Ecto neural progenitor cell (in vitro differentiated cells): ENCODE measurements at places on chromosomes 6 and 20.

DNA sequence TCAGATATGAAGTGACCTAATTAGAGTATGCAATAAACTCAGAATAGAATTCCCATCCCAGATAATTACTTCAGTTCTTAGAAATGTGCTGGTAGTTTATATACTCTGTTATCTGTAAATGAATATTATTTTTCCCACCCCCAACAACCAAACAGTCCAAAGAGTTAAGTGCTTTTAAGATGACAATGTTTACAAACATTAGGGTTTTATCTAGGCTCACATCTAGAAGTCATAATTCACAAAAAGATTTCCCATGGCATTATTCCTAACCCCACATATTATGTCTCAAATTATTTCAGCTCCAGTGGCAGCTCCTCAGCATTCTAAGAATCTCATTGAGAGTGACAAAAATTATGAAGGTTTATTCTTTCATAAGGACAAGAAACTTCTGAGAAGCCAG, 120.9 kb downstream of the TASP1 start:
- no peak for DNase-seq

DNA sequence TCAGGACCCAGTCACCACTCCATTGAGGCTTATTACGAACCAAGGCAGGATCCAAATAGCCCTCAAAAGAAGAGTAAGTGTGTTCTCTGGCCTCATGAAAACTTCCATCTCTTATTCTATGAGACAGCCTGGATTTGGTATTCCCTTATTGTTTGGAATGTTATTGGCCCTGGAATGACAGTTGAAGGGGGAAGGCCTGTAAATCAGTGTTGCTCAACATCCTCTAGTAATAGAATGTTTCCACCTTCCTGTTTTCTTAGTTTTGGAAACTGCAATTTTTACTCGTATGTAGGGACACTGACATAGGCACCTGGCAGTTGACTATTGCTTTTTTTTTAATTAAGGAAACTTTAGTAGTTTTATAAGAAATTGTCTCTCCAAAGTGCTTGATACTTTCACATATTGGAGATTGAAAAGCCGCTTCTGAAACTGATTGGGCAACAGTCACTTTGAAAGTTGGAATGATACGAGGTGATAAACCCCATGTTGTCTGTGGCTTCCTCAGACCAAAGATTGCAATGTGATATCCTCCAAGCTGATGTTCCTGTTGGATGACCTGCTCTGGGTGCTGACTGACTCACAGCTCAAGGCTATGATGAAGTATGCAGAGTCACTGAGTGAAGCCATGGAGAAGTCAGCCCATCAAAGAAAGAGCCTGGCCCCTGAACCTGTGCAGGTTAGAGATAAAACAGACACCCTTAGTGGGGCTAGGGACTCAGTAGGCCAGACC, 43.1 kb downstream of the BLTP3A start:
- DNase-seq: no peak

GRCh38 chr6:163355426-163355991, 59.0 kb upstream of the QKI start:
- no peak for DNase-seq

- peak; percentile 57 for DNase-seq
Observed at GRCh38 chr20:38722683-38723016, 1.6 kb upstream of the SLC32A1 start.

GRCh38 chr20:24980291-24981053, 12.1 kb downstream of the APMAP start:
- DNase-seq: peak; percentile 29

DNA sequence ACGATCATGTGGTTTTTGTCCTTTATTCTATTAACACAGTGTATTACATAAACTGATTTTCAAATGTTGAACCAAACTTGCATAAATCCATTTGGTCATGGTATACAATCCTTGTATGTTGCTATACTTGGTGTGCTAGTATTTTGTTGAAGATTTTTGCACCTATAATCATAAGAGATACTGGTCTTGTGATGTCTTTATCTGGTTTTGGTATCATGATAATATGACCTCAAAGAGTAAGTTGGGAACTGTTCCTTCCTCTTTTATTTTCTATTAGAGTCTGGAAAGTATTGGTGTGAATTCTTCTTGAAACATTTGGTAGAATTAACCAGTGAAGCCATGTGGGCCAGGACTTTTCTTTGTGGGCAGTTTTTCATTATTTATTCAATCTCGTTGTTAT, 65.3 kb downstream of the TRPC4AP start:
- no peak for DNase-seq

- no peak for DNase-seq
Observed at GRCh38 chr6:159739341-159739740, 12.0 kb downstream of the WTAP start.

DNA sequence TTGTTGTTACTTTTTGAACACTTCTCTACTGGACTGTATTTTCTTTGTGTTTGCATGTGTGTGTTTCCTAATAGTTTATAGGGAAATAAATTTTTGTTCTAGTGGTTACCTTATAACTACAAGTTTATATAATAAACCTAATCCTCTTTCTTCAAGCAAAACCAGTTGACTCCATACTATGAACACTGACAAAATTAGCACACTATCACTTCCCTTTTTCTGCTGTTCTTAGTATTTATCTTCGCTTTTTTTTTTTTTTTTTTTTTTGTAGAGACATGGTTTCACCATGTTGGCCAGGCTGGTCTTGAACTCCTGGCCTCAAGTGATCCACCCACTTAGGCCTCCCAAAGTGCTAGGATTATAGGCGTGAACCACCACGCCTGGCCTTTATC, 25.0 kb upstream of the C6orf62 start:
- no peak for DNase-seq

DNA sequence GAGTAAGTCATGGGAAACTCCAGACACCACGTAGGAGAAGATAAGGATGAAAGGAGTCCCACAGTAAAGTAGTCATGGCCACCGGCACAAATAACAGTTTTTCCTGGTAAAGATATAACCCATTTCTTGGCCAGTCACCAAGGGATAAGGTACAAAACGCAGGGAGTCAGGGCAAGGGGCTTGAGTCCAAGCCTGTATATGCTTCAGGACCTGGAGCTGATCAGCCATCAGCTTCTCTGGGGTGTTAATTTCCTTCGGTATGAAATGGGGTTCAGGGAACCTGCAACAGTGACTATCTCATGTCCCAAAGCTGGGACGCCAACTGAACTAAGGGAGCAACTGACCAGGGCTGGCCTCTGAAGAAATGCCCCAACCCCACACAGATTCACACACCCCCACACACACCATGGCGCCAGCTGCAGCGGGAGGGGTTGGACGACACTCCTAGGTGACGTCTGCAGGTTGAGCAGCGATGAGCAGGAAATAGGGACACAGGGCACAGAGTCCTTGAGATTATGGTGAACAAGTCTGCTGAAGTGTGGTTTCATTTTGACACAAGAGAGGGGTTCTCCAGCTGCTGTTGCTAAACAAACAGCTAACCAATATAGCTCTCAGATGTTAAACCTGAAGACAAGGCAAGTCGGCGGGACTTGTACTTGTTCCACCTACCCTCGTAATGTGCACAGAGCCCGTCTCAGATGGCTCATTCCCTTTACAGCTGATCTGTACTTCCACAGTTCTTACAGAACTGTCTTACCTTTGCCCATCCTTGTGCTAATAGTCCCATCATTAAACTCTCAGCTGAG, 7.4 kb upstream of the ADTRP start:
- DNase-seq: no peak

DNA sequence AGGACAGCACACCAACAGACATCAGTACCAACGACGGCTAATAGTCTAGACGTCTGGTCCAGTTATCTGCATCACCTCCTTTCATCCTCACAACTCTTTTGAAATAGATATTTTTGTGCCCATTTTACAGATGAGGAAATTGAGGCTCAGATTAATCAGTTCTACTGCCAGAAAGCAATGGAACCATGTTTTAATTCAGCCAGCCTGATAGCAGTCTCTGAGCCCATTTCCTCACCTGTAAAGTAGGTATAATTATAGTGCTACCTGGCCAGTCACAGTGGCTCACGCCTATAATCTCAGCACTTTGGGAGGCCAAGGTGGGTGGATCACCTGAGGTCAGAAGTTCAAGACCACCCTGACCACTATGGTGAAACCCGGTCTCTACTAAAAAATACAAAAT, 9.8 kb upstream of the BMP7 start:
- no peak for DNase-seq

- no peak for DNase-seq
Observed at GRCh38 chr20:18999086-18999485, 185.5 kb downstream of the SCP2D1 start.

DNA sequence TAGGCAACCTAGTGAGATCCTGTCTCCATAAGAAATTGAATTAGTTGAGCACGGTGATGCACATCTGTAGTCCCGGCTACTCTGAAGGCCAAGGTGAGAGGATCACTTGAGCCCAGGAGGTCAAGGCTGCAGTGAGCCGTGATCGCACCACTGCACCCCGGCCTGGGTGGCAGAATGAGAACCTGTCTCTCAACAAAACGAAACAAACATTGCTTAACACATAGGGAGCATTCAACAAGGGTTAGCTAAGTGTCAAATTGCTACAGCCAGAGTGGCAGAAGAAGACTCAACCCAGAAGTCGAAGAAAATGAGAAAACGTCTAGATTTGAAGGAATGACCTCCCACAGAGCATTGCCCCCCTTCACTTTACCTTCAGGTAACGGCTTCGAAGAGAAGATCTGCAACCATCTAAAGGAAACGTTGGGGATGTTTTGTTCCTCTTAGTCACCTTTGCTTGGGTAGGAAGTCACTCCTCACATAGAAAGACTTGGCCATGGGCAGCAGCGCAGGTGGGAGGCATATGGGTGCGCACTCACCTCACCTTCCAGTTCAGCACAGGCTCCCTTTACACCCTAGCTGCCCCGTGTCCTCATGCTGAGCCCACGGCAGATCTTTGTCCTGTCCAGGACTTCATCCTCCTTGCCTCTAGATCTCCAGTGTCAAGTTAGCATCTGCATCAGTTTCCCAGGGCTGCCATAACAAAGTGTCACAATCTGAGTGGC, 63.7 kb upstream of the SHLD1 start:
- DNase-seq: no peak

- DNase-seq: no peak
Observed at GRCh38 chr6:37971711-37972390, 152.3 kb downstream of the ZFAND3 start.

DNA sequence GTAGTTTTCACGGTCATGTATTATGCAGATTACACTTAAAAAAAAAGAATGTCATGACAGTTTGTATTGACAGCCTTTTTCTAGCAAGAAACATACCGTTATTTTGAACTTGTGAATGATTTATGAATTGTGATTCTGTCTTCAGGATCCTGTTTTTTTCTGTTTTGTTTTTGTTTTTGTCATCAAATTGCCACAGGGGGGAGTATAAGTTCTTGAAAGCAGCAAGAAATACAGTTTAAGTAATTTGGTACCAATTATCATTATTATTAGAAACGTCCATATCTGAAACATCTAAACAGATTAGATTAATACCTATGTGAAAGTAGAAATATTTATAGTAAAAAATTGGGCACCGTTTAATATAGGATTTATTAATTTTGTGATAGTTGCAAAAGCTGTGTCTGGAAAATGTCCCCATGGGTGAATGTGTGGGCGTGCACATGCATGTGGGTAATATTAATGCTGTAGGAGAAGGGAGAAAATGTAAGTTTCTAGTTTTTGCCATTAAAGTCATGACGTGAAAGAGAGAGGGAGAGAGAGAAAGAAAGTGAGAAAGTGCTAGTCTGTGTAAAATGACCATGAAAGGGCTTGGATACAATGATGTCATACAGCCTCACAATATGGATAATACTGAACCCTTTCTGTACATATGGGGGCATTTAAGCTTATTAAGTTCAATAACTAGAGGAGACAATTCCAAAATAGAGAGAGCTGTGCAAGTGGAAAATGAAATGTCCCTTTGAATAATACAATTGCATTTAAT, 9.4 kb upstream of the CCN2 start:
- no peak for DNase-seq
